ENCODE measurements at places on chromosomes 2 and 18.

- no peak for DNase-seq
These were observed 28.0 kb downstream of the CROCC2 start for GRCh38 chr2:240933966-240934700.

DNA sequence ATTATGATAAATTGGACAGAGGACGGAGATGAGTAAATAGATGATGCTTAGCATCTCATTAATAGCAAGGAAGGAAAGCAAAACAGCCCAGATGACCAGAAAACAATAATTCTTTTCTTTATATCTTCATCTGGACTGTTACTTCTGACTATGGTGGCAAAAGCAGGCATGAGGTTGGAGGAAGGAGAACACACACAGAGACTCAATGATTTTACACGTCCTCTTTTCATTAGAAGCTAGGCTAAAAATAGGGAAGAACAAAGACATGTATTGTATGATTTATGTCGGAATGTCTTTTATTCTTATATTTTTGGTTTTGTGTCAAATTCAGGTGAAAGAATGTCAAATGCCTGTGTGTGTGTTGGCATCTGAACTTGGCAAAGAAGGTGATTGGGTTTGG, 137.1 kb downstream of the MAP2 start:
- no peak for DNase-seq

- no peak for DNase-seq
These were observed 72.0 kb downstream of the ARMC9 start for GRCh38 chr2:231270221-231271114.

DNA sequence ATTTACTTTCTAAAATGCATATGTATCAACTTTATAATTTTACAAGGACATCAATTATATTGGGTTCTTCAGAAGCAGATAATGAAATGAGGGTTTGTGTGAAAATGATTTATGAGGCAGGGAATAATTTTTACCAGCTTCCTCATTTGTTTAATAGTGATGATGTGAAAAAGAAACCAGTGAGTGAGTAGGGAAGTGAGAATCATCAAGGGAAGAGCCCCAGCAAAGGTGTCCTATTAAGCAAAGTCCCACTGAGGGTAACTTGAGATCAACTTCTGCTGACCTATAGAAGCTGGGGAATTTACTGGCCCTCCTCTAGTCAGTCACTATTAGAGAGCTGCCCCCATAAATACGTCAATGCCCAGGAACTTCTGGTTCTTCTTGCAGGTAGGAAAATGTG, 266.8 kb upstream of the LYPD1 start:
- DNase-seq = no peak

DNA sequence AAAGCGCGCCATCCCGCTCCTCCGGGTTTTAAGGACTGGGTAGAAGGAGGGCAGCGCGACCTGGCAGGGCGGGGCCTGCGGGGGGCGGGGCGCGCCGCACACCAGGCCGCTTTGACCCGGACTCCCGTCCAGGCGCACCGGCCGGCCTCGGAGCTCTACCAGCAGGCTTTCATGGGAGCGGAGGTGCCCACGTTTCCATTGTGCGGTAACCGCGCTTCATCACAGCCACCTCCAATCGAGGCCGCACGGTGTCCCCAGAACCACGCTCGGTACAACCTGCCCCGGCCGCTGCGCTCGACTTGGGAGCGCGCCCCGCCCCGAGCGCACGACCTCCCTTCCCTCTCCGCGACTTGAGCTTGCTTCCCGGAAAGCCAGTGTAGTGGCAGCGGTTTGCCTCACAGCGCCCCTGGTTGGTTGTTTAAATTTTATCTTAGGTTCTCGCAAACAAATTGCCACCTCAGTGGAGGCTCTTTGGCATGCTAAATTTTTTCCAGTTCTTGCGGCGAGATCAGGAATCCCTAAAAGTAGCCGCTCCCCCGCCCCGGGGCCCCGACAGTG, 280 bp upstream of the CYP1B1 start:
- DNase-seq = no peak

DNA sequence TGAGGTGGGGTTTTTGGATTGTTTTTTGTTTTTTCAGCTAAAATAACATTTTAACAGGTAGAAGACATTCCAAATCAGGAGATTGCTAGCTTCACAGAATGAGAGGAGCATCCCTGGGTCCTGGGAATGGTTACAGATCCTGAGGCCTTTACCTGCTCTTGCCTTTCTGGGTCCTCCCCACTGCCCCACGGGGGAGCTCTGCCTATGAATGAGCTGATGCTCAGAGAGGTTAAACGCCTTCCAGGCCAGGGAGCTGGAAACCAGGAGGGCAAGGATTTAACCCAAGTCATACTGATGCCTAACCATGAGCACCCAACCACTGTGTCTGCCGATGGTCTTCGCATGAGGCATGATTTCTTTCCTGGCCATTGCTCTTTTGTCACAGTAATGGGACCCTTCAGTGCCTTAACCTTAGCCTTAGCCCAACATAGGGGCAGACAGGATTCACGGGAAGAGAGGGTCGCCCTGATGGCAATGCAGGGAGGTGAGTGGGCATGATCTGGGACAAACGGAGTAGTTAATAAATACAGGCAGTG, 16.1 kb downstream of the MOCOS start:
- no peak for DNase-seq

- DNase-seq = no peak
These were observed 185.1 kb upstream of the LHCGR start for GRCh38 chr2:48940606-48941005.

- no peak for DNase-seq
These were observed 47.9 kb downstream of the SH3RF3 start for GRCh38 chr2:109176928-109177327.

- no peak for DNase-seq
These were observed 31.4 kb downstream of the LGALSL start for GRCh38 chr2:64485331-64485730.

GRCh38 chr2:120662746-120663145, 72.9 kb upstream of the GLI2 start:
- no peak for DNase-seq

DNA sequence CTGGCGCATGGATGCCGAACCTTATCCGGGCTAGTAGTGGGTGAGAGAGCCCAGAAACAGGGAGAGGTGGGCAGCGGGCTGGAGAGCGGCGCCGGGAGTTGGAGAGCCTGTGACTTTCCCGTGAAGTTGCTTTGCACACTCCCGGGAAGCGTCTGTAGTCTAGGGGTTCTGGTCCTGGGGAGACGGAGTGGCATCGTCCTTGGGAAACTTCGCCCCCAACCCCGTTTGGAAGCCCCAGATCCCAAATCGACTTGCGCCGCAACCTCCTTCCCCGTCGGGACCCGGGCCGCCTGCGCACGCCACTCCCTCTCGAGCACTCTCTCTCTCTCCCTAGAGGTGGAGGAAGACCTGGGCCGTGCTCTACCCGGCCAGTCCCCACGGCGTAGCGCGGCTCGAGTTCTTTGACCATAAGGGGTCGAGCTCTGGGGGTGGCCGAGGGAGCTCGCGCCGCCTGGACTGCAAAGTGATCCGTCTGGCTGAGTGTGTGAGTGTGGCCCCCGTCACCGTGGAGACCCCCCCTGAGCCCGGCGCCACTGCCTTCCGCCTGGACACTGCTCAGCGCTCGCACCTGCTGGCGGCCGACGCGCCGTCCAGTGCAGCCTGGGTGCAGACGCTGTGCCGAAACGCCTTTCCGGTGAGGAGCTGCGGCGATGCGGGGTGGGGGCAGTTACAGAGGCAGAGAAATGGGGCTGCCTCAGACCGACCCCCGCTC, 456 bp downstream of the DOK1 start:
- no peak for DNase-seq

DNA sequence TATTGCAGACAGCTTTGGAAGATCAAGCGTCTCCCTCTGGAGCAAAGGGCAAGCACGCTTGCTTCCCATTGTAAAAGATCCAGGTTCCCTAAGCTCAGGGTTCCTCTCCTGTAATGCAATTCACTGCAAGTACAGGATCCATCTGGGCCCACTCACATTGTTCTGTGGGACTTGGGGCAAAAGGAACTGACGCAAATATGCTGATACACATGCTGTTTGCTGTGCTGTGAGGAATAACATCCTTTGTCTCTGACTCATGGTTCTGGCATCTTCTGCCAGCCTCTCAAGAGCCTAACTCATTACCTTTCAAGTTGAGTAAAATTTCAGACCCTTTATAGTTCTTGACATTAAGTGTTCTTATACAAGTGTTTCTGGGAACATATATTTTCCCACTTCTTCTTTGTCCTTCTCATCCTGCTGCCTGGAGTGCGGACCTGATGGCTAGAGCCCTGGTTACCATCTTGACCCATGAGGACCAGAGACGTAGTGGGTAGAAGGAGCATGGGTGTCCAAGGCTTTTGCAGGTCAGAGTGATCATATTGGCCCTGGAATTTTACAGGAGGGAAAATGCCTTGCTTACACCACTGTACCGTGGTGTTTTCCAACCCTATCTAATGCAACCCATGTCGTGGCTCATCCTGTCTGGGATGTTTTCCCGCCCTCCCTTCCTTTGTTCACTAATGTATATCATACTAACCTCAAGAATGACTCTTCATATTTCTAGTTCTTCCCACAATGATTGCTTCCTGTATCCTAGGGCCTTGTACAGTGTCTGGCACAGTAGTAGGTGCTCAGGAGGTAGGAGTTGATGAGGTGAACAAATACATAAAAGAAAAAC, 145.7 kb upstream of the GLI2 start:
- DNase-seq = no peak

DNA sequence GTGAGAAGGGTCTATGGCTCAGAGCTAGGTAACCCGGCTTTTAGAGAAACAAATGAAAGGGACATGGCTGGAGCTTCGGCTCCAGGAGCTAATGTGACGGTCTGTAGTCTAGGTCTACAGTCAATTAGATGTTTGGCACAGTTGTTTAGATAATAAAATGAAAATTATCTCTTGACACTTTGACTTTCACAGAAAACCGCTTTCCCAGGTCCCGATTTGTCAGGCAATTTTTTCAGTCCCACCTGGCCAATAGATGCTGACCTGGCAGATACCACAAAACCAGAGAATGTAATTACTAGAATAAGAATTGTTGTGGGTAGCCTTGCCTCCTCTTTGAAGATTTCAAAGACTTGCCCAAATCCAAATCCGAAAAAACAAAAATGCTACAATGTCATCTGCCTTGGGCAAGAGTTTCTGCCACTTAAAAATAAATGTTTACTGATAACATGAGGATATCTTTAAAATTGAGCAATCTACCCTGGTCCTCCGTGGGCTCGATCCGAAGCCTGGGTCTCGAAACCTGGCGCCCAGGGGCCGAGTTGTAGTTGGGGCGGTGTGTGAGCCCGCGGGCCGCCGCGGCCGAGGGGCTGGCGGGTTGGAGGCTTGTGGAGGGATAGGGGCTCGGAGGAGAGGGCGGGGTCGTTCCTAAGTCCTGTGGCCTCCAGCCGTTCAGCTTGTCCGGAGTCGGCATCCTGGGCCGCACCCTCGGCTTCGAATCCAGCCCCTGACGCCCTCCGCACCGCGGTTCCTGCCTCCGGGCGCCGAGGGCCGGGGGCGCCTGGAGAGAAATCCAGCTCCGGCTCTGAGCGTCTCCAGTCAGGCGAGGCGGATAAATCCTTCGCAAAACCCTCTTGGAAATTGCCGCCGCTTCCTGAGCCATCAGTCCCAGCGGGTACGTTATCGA, 2.3 kb downstream of the EMX1 start:
- DNase-seq = no peak

- DNase-seq = no peak
These were observed 155.8 kb downstream of the SH3RF3 start for GRCh38 chr2:109284826-109285225.

Data from pons (tissue), 1 donor.